ENCODE measurements at places on chromosomes 7 and 10.

- DNase-seq: no peak
Measured at GRCh38 chr7:24059775-24060174, 224.2 kb upstream of the NPY start.

DNA sequence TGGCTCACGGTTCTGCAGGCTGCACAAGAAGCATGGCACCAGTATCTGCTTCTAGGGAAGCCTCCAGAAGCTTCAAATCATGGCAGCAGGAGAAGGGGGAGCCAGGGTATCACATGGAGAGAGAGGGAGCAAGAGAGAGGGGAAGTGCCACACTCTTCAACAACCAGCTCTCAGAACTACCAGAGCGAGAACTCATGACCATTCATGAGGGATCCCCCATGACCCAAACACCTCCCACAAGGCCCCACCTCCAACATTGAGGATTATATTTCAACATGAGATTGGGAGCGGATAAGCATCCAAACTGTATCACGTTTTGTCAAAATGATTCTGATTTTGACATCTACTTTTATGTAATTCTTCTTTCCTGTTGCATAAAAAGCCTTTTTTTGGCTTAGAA is 38.5 kb downstream of the CREM start:
- peak; percentile 25 for DNase-seq

GRCh38 chr7:12092499-12093130 is 118.5 kb upstream of the TMEM106B start:
- DNase-seq: no peak

DNA sequence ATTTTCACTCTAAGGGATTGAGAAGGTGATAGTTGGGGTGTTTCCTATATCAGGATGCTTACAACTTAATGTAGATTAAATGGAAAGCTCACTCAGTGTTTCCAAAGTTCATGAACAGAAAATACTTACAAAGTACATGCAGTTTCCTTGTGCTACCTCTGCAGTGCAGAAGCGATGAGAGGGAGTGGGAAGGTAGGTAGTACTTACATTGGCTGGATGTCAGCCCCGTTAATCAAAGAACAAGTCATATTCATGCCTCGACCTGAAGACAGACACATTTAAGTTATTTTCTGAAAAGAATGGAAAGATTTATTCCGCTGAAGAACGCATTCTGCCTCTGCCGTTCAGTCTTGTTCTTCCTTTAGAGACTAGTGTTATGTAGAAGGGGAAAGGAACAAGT is 93.1 kb downstream of the ZMYND11 start:
- DNase-seq: no peak

DNA sequence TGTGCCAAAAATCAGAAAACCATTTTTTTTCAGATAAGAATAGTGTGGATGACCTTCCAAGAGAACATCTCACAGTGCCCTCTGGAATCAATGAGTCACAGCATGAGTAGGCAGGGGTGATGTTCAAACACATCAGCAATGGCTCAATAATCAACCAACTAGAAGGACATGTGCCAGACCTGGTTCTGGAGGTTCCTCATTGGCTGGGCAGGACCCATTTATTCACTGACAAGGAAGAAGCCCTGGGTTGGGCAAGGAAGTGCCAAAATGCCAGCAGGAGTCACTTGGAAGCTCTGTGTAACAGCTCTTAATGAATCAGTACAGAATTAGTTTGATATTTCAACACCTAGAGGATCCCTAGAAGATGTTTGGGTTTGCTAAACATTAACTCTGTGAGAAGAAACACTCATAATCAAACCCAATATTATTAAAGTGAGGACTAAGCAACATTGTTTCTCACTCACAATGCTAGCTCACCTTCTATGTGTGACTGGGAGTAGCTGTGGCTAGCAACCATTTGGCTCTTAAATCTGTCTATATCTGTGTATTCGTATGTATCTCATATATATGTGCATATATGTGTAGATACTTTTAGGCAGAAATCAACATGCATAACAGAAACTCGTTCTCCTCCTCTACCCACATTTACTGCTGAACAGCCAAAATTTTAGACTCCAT is 72.3 kb upstream of the APBB1IP start:
- peak; percentile 88 for DNase-seq

DNA sequence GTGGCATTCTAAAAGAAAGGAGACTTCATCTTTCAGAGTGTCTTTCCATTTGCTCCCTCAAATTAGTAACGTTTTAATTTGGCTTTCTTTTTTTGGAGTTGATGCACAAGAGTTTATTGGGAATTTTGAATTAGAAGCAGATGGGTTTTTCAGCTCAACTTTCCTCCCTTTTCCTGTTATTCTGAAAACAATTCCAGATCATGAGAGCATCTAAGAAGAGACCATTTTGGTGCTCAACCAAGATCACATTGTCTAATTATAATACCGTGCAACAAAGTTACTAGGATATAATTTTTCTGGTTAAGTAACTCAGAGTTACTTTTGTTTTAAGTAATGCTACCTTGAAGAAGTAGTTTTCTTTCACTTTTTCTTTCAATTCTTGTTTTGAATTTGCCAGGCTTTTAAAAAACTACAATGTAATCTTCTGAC is 396.6 kb upstream of the KLF6 start:
- peak; percentile 36 for DNase-seq

DNA sequence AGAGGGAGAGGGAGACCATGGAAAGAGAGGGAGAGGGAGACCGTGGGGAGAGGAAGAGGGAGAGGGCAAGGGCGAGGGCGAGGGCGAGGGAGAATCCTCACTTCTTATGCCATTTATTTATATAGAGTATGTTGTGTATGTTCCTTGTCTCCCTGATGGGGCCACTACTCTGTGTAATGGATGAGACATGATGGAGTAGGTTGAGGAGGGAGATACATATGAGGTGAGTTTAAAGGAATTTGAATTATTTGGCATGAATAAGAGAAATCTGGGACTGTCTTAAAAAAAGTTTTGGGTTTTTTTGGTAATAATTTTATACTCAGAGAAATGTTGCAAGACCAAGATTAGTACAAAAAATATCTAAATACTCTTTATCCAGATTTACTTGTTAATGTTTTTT is 20.1 kb downstream of the CCSER2 start:
- no peak for DNase-seq

- DNase-seq: no peak
Measured at GRCh38 chr7:11833431-11833830, 1.4 kb upstream of the THSD7A start.

DNA sequence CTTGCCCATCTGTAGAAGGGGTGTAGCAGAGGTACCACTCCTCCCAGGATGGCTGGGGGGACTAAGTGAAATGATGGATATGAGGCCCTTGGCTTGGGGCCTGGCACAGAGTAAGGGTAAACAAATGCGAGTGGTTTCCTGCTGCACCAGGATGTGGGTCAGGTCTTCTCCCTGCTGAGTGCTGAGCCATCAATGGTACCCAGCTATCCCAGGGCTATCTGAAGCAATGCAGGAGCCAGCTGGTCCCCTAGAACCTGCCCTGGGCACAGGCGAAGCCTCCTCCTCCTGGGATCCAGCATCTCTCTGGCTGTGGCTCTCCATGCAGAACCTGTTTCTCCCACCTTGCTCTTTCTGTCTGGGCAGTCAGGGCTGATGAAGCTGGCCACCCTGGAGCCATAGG is 20.9 kb upstream of the GOLGA7B start:
- DNase-seq: no peak

All from suppressor macrophage treated with lipopolysaccharide for 4 hours (primary cell).